Right atrium auricular region (tissue), 2 donors: ENCODE measurements at places on chromosomes 2 and 18. TPM values are rescaled to one million over a fixed set of nuclear protein-coding genes. Genes with fewer than 3 reads are reported as not detected.

GRCh38 chr18:55072698-55073097, 113.4 kb upstream of the CCDC68 start:
- no peaks in the 10 kb centered on the region for H3K27me3 ChIP-seq
- no peak overlapping the region for H3K27ac ChIP-seq
- no peak overlapping the region for H3K4me3 ChIP-seq
- no peak for DNase-seq
- H3K36me3 ChIP-seq = no peaks in the 10 kb centered on the region
- no peaks in the 10 kb centered on the region for H3K4me1 ChIP-seq

GRCh38 chr2:176826984-176827668, 385.5 kb upstream of the HNRNPA3 start:
- H3K4me1 ChIP-seq = no peaks in the 10 kb centered on the region
- no peak overlapping the region for H3K4me3 ChIP-seq
- no peaks in the 10 kb centered on the region for H3K27me3 ChIP-seq
- no peak for DNase-seq
- no peak overlapping the region for H3K27ac ChIP-seq

The ITGA4 gene
- 1.8 TPM for total RNA-seq

The HOXD10 gene
- total RNA-seq = not detected

DNA sequence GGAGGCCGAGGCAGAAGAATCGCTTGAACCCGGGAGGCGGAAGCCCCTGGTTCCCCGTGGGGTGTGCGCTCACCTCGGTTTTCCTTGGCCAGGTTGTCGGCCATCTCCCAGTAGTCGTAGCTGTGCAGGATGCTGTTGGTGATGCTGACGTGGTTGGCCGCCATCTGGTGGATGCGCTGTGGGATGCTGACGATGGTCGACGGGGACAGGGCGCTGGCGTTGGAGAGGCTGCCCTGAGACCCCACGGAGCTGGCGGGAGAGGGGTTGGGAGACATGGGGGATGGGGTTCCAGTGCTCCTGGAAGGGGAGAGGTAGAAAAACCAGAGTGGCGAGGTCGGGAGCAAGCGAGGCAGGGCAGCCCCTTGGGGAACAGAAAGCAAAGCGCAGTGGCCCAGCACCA, 64.4 kb upstream of the REV1 start:
- no peak overlapping the region for H3K27ac ChIP-seq
- H3K36me3 ChIP-seq = peaks cover 19% of the 10 kb centered on the region
- H3K4me1 ChIP-seq = no peaks in the 10 kb centered on the region
- no peaks in the 10 kb centered on the region for H3K27me3 ChIP-seq

GRCh38 chr2:151289972-151290866, 751 bp upstream of the NMI start:
- H3K4me3 ChIP-seq = peak overlapping the region; percentile 67
- H3K27ac ChIP-seq = peak overlapping the region; percentile 96
- no peaks in the 10 kb centered on the region for H3K27me3 ChIP-seq
- H3K4me1 ChIP-seq = no peaks in the 10 kb centered on the region

DNA sequence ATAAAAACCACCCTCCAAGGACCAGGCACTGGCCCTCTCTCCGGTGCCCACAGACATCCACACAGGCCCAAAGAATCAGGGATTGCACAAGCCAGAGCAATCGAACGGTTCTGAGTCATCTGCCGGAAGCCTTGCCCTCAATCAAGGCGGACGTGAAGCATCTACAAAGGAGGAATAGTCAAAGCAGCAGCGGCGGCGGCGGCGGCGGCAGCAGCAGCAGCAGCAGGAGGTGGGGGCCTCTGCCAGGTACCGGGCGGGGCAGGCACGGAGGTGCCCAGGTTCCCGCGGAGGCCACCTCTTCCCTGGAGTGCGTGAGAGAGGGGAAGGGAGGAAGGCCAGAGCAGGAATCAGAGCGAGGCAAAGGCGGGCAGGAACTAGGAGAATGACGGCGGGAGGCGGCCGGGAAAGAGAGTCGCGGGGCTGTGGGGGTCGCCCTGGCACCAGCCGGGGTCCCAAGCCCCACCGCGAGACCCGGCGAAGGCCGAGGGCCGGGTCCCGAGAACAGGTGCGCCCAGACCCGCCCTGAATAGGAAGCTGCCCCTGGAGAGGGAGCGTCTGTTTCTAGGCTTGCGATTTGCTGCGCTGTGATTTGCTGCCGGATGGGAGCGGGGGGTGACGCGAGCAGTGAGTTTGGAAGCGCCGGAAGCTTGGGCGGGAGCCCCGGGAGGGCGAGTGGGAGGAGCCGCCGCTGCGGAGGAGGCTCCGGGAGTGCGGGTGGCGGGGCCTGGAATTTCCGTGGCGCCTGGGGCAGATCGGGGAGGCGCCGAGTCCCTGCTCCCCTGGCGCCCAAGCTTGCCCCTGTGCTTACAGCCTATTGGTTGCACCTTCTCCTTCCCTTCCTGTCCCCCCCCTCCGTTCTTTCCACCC, at the start of gene SERPINB8:
Gene SERPINB8, plus strand, starts transcription at position 140 of the 867 bp plus-strand sequence. CDS start 8,228 bp downstream, outside the sequence.
- H3K4me3 ChIP-seq = peak within 1 kb of the TSS; percentile 86
- no peaks in the 10 kb centered on the region for H3K36me3 ChIP-seq
- DNase-seq = peak; percentile 94
- peaks cover 7% of the 10 kb centered on the region for H3K4me1 ChIP-seq

The NPAS2 gene
- 39.2 TPM for total RNA-seq

The DSG3 gene
- 0.08 TPM for total RNA-seq

- no peaks in the 10 kb centered on the region for H3K4me1 ChIP-seq
- no peak overlapping the region for H3K27ac ChIP-seq
- H3K27me3 ChIP-seq = no peaks in the 10 kb centered on the region
- no peaks in the 10 kb centered on the region for H3K36me3 ChIP-seq
Observed at GRCh38 chr18:24068945-24069693, 54.6 kb downstream of the TTC39C start.
